ENCODE measurements at places on chromosomes 2 and 18.

- no peak for DNase-seq
Measured at GRCh38 chr2:208718828-208719227, 312.2 kb downstream of the PTH2R start.

- no peak for DNase-seq
Measured at GRCh38 chr2:206383669-206384068, 59.7 kb upstream of the ADAM23 start.

DNA sequence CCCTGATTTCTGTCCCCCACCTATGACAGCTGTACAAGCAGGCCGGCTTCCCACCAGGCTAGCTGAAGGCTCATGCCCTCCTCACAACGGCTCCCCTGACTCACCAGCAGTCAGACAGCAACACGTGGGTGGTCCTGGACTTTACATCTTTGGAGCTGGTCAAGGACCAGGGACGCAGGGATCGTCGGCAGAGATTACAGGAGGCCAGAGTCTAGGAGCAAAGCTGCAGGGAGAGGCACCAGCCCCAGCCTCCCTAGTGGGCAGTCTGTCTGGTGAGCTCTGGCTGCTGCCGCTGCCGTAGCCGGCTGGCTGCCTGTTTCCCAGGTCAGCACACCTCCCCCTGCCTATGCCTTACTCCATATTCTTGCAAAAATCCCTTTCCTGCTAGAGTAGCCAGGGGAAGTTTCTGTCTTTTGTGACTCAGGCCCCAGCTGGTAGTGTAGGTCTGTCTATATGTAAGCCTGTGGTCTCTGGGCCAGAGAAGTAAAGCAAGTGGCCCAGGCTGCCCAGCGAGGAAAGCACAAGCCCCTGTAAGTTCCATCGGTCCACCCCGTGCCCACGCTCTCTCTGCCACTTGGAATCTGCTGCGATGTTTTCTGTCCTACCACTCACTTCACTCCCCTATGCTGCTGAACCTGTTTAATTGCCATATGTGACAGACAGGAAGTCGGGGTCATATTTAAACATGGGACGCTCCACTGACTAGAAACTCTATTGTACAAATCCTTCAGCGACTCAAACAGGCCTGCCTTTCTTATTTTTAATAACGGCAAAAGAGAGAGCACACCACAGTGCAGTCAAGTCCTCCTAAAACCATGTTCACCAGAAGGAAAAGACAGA is 2.4 kb upstream of the ARHGEF4 start:
- DNase-seq = no peak

- DNase-seq = no peak
Measured at GRCh38 chr2:190879474-190880377, 895 bp upstream of the GLS start.

GRCh38 chr2:73998933-73999332 is 14.2 kb downstream of the TET3 start:
- no peak for DNase-seq

DNA sequence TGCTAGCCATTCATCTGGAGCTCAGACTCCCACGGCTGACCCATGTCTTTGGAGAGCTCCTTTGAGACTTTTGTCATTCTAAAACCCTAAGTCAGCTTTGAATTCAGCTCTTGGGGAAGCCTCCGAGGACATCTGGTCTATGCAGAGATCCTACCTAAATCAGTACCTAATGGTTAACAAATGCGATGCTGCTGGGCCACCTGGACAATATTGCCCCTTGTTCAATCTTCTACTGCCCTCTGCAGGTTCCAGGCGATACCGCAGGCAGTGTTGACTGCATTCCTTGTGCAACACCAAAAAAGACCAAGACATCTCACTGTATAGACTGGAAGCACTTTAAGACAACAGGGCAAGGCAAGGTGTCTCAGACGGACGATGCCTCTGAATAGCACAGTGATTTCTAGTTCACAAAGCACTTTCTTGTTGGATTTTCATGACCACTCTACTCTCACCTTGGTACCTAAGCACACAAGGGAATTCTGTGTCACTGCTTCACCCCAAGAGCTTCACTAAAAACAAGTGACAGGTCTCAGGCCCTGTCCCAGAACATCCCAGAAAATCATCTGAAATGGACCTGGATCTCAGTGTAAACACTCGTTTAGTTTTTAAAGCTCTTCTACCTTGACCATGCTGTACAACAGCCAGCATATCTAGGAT is 80.9 kb downstream of the XDH start:
- DNase-seq = peak; percentile 35

- no peak for DNase-seq
Measured at GRCh38 chr2:177172034-177172880, 40.3 kb upstream of the HNRNPA3 start.

DNA sequence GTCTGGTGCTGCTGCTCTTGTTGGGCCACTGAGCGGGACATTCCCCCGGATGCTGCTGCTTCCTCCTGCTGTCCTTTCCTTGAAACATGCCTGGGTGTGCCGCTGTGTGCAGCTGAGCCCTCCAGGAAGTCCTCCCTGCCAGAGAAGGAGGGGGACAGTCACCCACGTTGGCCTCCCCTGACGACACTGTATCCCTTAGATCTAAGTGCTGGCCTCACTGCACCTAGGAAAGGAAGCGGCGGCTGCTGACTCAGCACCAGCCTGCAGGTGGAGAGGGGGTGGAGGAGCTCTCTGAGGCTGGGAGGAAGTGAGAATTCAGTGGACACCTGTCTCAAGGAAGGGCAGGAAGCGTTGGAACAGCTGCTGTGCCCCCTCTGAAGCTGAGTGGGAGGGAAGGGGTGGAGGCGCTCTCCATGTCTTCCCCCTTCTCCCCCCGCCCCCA is 239.8 kb downstream of the HAUS1 start:
- peak; percentile 24 for DNase-seq

- no peak for DNase-seq
Measured at GRCh38 chr18:13323186-13323585, 104.6 kb downstream of the LDLRAD4 start.

GRCh38 chr2:168964251-168964807 is 63.2 kb downstream of the G6PC2 start:
- DNase-seq = no peak

DNA sequence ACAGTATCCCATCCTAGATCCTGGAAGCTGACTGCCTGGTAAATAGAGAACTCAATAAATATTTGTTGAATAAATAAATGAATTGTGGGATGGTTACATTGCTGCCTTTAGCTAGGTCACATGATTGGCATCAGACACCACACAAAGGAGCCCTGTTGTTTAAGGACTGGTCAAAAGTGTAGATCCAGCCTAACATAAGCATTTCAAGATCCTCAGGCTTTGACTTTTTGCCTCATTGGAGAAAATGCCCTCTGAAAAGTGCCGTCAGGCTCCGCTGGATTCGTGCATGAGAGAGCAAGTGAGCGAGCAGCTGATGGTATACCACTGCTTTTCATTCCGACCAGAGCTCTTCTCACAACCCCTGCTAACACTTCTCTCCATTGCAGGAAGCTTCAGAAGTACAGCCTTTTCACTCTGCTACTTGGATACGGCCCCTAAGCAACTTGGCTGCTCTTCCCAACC is 1.3 kb upstream of the ZNF24 start:
- DNase-seq = no peak

DNA sequence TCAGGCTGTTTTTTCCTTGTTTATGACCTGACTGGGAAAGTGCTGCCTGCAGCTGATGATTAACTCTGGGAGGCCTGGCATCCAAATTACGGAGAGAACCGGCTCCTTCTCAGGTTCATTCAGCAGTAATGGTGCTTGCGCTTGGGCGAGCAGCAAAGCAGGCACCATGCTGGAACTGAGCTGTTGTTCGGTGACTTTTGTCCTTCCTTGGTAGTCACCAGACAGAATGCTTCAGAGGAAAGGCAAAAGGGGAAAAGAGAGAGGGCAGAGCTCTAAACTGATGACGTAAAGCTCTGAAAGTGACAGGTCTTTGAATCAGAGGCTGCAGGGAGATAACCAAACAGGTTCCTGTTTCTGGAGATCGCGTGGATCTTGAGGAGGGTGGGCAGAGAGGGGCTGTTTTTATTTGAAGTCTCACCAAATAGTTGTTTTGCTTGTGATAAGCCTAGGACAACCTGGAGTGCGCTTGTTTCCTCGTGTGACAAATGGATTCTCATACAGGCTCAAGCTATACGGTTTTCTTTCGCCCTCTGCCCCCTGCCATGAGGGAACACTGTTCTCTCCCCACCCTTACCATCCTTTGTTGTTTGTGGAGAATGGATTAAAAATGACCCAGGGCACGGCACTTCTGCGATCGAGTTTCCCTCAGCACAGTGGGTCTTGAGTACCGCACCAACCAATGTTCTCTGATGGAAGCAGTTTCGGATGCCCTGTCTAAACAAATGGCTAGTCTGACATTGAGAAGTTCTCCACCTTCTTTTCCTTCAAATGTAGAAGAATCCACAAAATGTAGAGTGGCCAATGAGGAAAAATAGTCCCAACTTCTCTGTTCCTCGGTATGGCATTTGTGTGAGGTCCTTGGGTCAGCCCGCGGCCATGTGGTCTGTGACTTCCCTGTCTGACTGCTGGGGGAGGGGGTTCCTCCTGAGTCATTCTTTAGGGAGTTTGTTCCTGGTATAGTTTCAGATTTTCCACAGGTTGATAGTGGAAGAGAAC is 1.3 kb downstream of the RASGRP3 start:
- DNase-seq = no peak

GRCh38 chr2:41935825-41936224 is 112.0 kb upstream of the PKDCC start:
- no peak for DNase-seq

GRCh38 chr2:46332686-46333281 is 35.6 kb downstream of the EPAS1 start:
- DNase-seq = no peak

DNA sequence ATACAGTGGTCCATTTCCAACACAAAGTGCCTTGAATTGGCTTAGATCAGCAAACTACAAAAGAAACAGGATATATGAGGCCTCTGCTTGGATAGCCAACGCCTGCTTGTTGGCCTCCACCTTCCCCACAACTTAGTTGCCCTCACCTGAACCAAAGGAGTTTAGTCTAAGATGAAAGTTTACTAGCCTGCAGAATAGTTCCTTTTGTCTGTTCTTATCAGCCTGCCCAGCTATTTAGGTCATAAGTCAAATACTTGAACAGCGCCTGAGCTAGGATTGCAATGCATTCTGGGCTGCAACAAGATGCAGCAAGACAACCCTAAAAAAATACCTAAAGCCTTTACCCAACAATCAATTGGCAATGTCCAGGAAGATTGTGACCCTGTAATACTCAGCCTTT is 13.1 kb upstream of the EPG5 start:
- no peak for DNase-seq

- DNase-seq = no peak
Measured at GRCh38 chr2:230944123-230944653, 19.1 kb upstream of the GPR55 start.

- DNase-seq = no peak
Measured at GRCh38 chr2:97994476-97994875, 1.3 kb downstream of the TMEM131 start.

DNA sequence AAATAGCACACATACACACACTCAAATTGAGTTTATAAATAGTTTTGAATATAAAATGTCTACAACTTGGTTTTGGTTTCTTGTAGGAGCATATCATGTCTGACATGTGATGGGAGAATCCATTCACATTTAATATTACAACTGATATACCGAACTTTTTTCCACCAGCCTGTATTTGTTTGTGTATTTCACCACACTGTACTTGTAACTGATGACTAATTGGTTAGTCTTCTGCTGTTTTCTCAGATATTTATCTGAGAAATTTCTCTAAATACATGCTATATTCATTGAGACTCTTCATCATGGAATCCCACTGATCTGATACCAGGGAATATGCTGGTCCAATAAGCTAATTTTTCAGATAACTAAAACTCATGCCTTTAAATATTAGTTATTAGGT is 56.3 kb upstream of the UBXN4 start:
- no peak for DNase-seq

Measured in KG1 (cell line).